ENCODE measurements at places on chromosomes 2 and 18.

DNA sequence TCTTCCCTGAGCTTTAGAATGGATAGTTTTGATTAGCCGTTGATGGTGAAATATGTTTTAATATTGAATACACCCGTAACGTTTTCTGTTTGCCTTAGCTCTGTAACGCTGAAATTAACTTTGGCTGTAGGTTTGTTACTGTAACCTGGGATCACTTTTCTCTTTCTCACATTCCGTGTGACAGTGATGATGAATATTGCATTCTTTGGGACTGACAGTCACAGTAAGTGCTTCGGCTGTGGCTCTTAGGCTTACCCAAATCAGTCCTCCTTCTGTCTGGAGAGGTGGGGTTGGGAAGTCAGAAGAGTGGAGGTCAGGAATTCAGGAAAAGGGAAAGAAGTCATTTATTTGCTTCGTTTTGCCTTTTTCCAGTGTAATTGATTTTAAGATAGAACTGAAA lies 18.0 kb downstream of the RMC1 start:
- no peak for DNase-seq

DNA sequence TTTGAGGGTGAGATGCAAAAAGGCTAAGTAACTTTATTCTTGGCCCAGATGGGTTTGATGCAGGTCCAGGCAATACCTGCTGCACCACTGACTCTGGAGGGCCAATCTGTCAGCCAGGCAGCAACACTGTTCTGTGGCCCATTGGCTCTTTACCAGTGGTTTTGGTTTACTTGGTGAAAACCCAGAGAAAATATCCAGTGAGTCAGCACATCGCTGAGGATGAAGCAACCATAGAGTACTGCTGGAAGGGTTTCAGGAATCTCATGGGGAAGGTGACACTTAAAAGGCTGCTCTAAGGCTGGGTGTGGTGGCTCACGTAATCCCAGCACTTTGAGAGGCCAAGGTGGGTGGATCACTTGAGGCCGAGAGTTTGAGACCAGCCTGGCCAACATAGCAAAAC lies 192.5 kb upstream of the FAM98A start:
- DNase-seq: no peak

GRCh38 chr2:173962583-173963110 lies 2.5 kb downstream of the SP3 start:
- no peak for DNase-seq

DNA sequence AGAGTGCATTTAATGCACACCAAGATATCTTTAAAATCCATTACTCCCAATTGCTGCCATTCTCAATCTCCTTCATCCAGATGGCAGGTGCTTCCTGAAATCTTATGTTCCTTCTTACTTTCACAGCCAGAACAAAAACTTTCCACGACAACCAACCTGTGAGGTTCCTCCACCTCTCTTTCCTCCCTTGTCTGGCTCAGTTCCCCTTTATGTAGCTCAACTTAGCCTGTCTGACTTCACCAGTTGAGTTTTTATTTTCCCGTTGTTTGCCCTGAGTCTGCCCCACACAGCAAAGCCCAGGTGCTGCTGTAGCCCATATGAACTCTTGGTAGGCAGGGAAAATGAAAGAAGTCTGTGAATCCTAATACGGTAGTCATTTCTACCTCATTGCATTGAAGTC lies 112.5 kb downstream of the MREG start:
- DNase-seq: no peak

DNA sequence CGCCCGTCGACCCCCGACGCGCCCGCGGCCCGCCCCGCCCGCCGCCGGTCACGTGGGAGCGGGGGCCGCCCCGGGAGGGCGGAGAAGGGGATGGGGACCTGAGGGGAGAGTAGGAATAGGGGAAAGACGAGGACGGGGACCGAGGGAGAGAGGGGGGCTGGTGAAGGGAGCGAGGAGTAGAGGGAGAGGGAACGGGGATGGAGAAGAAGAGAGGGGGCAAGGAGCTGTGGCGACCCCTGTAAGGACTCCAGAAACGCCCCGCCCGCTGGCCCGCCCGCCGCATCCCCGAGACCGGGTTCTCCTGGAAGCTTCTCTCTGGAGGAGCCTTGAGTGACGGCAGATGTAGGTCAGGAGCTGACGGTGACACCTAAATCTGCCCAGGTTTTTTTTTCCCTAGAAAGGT lies 615 bp downstream of the ADNP2 start:
- DNase-seq: peak; percentile 35

- DNase-seq: no peak
Measured at GRCh38 chr2:31526946-31527732, 53.6 kb downstream of the SRD5A2 start.

Measured in stimulated activated naive CD4-positive, alpha-beta T cell (primary cell).